ENCODE measurements at places on chromosomes 7 and 10. TPM values are rescaled to one million over a fixed set of nuclear protein-coding genes. Genes with fewer than 3 reads are reported as not detected.

DNA sequence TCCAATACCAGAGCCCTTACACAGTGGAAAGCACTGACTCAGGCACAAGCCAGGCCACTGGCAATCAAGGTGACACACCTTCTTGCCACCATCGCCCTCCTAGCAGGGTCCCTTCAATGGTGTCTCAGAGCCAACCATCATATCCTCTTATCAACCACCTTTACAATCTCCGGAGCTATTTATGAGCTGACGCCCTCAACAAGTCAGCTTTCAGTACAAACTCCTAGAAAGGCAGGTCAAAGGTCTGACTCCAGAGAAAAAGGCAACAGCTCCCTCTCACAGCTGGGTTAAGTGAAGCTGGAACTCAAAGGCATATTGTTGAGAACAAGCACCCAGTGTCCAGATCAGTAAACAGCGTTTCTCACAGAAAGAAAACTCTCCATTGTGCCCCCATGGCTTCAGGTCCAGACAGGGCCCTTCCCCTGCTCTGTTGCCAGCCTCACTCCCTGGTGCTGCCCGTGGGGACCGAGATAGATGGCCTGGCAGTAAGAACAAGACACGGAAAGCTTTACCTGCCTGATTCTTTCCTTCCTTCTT, 2.4 kb downstream of the ZNF3 start:
- peaks cover 33% of the 10 kb centered on the region for H3K4me1 ChIP-seq
- H3K27me3 ChIP-seq, result peaks cover 16% of the 10 kb centered on the region
- peak overlapping the region; percentile 54 for H3K4me3 ChIP-seq
- DNase-seq, result no peak
- H3K36me3 ChIP-seq, result peaks cover 10% of the 10 kb centered on the region

GRCh38 chr7:33035776-33036175, 26.8 kb downstream of the NT5C3A start:
- H3K36me3 ChIP-seq, result no peaks in the 10 kb centered on the region
- no peak for DNase-seq
- no peak overlapping the region for H3K27ac ChIP-seq
- H3K27me3 ChIP-seq, result peaks cover 3% of the 10 kb centered on the region

DNA sequence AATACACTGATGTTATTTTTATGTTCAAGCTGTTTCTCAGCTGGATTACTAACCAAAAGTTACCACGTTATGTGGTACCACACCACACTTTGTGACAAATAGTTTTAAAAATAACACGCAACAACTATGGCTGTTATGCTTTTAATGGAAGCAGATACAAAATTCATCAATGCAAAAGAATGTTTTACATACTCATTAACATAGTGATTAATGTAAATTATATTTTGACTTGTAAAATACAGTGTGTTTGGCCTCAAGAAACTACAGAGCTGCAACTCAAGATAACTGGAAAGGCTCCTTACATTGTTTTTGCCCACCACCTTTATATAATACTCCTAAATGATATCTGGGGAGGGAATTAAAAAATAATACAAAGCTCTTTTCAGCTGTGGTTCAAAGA, 25.5 kb downstream of the NCOA4 start:
- H3K4me3 ChIP-seq, result no peak overlapping the region
- no peaks in the 10 kb centered on the region for H3K4me1 ChIP-seq
- H3K36me3 ChIP-seq, result peaks cover 32% of the 10 kb centered on the region
- H3K27me3 ChIP-seq, result no peaks in the 10 kb centered on the region
- DNase-seq, result no peak

DNA sequence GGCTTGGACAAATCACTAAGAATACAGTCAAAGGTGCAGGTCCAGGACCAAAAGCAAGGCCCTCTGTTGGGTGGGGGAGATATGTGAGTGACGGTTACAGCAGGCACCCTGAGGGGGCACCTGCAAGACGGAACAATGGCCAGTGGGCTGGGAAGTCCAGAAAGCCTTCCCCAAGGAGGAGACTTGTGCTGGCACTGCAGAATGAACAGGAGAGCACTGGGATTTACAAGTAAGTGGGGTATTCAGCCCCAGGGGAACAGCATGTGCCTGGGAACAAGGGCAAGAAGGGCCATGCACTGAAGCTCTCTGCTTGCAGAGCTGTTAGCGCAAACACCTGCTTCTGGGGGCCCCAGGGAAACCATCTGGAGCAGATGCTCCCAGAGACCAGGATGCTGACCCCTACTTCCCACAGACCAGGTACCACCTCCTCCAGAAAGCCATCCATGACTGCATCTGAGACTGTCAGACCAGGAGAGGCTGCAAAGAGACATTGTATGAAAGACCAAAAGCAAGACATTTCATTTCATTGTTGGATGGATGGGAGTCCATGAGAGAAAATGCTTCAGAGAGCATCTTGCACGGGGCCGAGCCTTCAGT, 24.6 kb upstream of the ZMIZ1 start:
- H3K4me1 ChIP-seq, result peaks cover 16% of the 10 kb centered on the region
- H3K27me3 ChIP-seq, result no peaks in the 10 kb centered on the region
- no peaks in the 10 kb centered on the region for H3K36me3 ChIP-seq
- no peak overlapping the region for H3K4me3 ChIP-seq

MBL2 gene
- polyA plus RNA-seq, result not detected
